NCI-H146 (cell line): ENCODE measurements at places on chromosomes 2 and 18.
A peak's percentile ranks its signal among the peaks of the same experiment; 100 is the strongest.

- DNase-seq, result peak; percentile 46
Observed at GRCh38 chr2:123993728-123994323, 31.3 kb upstream of the CNTNAP5 start.

- no peak for DNase-seq
Observed at GRCh38 chr2:84285056-84285747, 173.9 kb downstream of the SUCLG1 start.

- no peak for DNase-seq
Observed at GRCh38 chr2:81523344-81523743, 1218.8 kb upstream of the LRRTM1 start.

GRCh38 chr2:220107380-220107791, 480.0 kb downstream of the SLC4A3 start:
- DNase-seq, result no peak

DNA sequence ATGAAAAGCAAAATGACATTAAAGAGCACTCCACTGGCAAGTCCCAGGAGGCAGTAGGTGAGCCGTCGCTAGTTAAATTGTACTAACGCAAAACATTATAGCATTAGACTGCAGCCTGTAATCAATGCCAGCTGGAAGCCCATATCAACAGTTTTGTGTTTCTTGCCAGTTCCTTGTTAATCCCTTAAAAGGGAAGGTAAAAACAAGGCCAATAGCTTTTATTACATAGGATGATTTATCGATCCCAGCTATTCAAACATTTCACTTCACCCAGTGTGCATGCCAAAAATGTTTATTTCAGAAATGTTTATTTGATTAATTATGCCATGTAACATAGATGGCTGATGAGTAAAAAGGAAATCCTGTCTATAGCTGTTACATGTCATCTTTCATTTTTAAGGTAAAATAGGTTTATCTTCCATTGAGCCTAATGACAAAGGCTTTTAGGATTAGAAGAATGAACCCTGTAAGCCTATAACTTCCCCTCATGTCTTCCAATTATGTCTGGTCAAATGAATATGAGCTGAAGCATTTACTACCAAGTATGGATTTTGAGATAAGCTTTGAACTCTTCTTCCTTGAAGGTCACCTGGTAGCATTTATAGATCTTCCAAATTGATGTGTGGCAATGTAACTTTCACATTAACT, 591.2 kb downstream of the RNF144A start:
- DNase-seq, result peak; percentile 77

GRCh38 chr2:1854729-1855547, 110.6 kb upstream of the PXDN start:
- peak; percentile 84 for DNase-seq

GRCh38 chr2:150023044-150023443, 435.5 kb upstream of the MMADHC start:
- DNase-seq, result no peak

- no peak for DNase-seq
Observed at GRCh38 chr2:49167131-49167530, 12.8 kb upstream of the FSHR start.

- DNase-seq, result no peak
Observed at GRCh38 chr2:239484571-239485355, 83.9 kb upstream of the HDAC4 start.

- peak; percentile 65 for DNase-seq
Observed at GRCh38 chr2:67476809-67477790, 80.0 kb downstream of the ETAA1 start.

GRCh38 chr2:138503652-138504051, 2.1 kb downstream of the SPOPL start:
- no peak for DNase-seq

GRCh38 chr2:36562240-36562639, 35.7 kb downstream of the FEZ2 start:
- DNase-seq, result no peak

DNA sequence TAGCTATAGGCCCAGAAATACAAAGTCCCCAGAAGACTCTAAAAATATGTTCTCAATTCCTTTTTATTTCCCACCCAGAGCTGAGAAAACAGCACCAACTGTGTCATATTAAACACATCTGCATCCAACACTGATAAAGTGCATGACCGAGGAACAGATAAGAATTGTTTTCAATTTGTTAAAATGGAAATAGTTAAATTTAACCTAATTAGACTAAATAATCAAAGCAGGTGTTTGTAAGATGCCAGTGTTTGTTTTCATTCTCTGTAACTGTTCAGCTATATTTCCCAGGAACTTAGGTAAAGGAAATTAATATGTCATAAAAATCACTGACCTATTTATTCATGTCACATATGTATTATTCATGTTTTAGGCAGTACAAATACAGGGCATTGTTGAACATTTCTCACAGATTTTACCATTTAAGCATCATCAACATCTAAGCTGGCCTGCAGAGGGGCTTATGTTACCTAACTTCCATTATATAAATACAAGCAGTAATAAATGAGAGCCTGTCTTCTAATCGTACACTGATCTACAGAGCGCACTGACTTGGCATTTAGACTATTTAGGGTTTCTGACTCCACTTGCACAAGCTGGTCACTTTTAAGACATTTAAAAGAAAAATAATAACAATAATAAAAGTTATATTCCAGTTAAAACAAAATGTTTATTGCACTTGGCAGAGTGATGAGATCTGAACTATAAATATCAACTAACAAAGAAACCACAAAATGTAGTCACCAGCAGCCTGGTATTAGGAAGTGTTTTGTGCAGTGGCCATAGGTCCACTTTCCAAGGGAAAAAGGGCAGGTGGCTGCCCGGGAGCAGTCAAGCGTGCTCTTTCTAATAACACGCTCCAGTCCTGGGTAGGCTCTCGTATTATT, 86.6 kb upstream of the ZFP36L2 start:
- peak; percentile 74 for DNase-seq

GRCh38 chr2:230863031-230863430, 1.7 kb upstream of the ITM2C start:
- no peak for DNase-seq

- DNase-seq, result no peak
Observed at GRCh38 chr18:35466334-35466733, 31.4 kb downstream of the INO80C start.

DNA sequence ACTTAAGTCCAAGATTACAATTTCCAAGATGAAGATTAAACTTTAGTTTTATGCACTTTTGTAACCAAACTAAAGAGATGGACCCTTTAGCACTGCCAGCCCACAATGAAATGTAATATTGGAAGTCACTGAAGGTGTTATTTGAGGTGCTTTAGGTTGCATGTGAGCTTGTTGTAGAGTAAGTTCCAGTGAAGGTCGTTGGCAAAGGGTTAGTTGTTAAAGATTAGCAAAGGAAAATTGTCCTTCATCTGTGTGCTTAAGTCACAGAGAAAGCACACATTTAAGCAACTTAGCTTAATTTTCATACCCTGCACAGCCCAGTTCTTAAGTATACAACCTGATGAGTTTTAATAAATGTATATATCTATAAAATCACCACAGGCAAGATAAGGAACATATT, 46.7 kb downstream of the MGAT5 start:
- DNase-seq, result no peak
